ENCODE measurements at places on chromosomes 11 and 22.
A peak's percentile ranks its signal among the peaks of the same experiment; 100 is the strongest.

DNA sequence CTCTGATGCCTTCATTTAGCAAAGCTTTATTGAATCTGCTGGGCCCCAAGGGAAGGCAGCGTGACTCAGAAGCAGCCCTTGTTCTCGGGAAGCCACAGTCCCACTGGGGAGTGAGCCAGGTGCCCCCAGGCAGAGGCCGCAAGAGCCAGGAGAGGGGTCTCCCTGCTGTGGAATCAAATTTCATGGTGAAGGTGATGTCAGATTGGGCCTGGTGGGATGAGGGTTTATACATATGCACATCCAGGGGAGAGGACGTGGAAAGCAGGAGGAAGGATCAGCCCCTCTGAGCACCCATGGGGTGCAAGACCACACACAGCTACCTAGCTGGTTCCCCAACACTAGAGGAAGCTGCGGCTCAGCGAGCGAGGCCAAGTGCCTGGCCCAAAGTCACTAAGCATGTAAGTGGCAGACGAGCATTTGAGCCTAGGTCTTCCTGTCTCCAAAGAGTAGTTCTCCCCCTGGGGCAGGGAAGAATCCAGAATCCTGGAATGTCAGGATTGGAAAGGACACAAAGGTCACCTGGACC lies 2.0 kb downstream of the SYNGR1 start:
- DNase-seq, result no peak

- DNase-seq, result no peak
Observed at GRCh38 chr11:1796413-1797011, 32.8 kb upstream of the CTSD start.

- DNase-seq, result no peak
Observed at GRCh38 chr11:117606211-117606610, 190.8 kb downstream of the DSCAML1 start.

DNA sequence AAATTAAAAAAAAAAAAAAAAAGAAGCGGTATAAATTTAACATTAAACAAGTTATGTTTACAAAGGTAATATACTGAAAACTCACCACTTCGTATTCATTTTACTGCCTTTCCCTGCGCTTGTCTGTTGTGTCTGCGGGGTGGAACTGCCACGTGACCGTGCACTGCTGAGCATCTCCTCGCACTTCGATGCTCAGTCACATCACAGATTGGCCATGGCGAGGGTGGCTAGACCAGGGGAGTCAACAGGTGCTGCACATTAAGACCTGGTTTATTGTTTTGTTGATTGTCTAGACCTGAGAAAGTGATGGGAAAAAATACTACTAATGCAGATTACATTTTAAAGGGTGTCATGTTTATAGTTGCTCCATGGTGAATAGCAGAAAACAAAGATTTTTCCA lies 22.8 kb upstream of the TUB start:
- no peak for DNase-seq

GRCh38 chr11:19552656-19553260 lies 159.9 kb upstream of the NAV2 start:
- DNase-seq, result no peak

DNA sequence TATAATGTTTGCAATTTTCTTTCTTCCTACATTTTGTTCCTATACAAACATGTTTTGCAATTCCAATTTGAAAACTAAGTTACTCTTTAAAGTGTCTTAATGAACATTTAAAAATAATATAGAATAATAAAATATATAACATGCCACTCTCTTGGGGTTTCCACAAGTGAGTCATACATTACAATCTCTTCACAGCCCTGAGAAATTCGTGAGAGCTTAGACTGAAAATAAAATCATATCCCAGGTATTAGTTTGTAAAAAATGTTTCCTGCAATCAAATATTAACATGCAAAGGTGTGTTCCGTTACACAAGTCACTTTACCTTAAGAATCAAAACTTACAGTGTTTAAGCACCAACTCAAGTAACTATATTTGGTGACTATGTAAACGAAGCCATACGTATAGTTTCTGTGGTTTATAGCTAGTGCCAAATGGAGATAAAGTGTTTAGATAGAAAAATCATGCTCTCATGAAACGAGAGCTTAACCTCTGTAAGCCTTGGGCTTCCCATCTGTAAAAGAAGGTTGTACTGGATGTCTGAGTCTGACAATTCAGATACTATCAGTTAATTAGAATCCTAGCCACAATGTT lies 253.6 kb upstream of the ANO3 start:
- DNase-seq, result no peak

DNA sequence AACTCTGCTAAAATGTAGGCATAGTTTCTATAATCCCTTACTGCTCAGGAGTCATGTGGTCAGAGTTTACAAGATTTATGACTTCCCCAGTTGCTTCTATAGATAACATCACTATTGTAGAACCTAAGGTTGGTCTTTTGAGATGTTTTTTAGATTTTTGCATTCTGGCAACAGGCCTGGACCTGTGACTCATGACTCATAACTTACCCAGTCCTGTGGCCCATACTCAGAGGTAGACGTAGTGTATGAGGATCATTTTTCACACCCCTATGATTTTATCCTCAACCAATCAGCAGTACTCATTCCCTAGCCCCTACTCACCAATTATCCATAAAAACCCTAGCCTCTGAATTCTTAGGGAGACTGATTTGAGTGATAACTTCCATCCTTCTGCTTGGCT lies 384.4 kb upstream of the DDI1 start:
- no peak for DNase-seq

DNA sequence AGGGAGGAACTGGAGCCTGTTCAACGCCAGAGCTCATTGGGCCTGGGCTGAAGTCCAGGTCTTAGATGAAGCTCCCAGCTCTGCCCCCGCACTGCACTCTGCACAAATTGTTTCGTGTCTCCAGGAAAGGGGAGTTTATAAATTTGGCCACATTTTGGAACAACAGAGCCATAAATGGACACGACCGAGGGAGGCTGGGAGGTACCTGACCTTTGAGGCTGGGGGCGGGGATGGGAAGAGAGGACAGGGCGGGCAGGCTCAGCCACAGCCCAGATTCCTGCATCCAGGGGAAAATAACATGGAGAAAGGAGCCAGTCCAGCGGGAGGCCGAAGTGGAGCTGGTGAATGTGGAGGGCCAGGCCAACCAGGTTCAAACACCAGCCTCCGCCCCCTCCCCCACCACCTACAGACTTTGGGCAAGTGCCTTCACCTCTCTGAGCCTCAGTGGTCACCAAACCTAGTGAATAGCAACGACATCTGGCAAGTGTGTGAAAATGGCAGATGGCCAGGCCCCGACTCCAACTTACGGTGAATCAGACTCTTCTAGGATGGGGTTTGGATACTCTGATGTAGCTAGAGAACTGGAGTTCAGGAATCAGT lies 36.8 kb upstream of the SMTN start:
- DNase-seq, result no peak

- no peak for DNase-seq
Observed at GRCh38 chr11:70713086-70713835, 314.9 kb downstream of the CTTN start.

DNA sequence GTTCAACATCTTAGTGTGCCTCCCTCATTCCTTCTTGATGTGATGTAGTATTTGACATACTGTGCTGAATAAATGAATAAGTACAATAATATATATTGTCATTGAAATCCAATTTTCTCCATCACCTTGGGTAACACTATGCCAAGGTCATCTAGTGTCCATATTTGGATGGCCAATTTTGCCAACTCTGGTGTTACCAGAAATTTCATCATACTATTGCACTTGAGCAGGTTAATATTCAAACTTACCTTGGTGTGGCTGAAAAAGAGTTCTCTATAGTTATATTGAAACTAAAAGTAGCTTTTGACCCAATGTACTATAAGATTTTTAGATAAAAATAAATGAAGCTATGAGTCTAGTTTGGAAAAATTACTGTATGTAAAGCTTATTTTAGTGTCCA lies 98.2 kb upstream of the SLC6A5 start:
- no peak for DNase-seq

DNA sequence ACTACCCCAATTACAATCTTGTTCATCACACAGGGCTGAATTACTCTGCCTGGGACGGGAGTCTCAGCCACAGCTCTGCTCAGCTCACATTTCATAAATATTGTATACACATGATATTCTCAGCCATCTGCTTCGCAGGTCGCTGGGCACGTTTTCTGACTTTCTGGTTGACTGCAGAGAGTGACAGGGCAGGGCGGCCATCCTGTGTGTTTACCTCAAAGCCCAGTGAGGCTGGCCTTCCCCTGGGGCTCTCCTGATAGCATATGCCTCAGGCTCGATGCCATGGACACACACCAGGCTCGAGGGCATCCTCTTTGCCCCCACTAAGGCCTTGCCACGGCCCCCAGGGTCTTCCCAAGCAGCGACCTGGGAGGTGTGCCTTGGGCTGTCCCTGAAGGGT lies 345.0 kb downstream of the CADM1 start:
- no peak for DNase-seq

- DNase-seq, result peak; percentile 57
Observed at GRCh38 chr11:73177778-73178539, 35.8 kb upstream of the FCHSD2 start.

GRCh38 chr11:100575860-100576717 lies 111.0 kb upstream of the ARHGAP42 start:
- no peak for DNase-seq

DNA sequence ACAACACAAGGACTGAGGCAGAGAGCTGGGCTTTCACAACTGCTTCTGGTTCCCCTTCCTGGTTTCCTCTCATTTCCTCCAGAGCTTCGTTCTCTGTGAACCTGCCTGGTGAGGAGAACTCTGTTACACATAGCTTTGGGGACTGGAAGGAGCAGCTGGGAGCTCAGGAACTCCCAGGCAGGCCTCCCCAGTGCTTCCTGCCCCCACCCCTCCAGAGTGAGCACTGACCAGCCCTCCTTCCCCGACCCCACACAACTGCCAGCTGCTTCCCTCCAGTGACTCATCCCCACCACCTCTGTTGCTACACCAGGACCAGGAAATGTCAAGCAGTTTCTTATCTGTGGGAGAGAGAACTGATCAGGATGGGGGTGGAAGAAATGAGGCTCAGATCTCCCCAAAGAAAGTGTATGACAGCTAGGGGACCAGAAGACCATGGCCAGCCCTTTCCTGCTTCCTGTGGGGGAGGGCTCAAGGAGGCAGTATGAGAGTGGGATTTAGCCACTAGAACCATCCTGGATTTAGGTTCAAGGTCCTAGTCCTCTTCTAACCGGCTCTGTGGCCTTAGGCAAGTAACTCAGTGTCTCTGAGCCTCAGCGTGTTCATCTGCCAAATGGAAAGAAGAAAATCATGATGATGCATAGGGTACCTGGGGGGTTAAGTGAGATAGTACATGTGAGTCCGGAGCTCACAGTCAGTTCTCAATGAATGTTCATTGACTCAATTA lies 4.5 kb upstream of the TP53I11 start:
- DNase-seq, result no peak

- no peak for DNase-seq
Observed at GRCh38 chr11:66230978-66231377, 37.5 kb upstream of the RAB1B start.

GRCh38 chr11:120097721-120098385 lies 40.1 kb downstream of the TRIM29 start:
- no peak for DNase-seq

- DNase-seq, result no peak
Observed at GRCh38 chr11:107508858-107509244, 51.2 kb upstream of the CWF19L2 start.

- DNase-seq, result no peak
Observed at GRCh38 chr11:31340903-31341572, 28.5 kb downstream of the DCDC1 start.

DNA sequence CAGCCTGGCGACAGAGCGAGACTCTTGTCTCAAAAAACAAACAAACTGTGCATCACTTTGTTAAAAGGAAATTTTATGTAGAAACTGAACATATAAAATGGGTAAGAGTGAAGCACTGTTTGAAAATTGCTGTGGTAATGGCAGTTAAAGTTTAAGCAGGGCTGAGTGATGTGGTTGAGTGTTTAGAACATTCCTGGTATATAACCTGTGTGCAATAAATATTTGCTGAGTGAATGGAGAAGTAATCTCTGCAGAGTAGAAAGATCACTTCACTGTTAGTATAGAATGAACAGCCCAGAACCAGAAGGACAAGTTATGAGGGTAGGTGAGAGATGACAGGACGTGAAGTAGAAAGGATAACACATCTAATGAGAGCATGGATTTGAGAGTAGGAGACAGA lies 27.3 kb downstream of the CECR2 start:
- no peak for DNase-seq

DNA sequence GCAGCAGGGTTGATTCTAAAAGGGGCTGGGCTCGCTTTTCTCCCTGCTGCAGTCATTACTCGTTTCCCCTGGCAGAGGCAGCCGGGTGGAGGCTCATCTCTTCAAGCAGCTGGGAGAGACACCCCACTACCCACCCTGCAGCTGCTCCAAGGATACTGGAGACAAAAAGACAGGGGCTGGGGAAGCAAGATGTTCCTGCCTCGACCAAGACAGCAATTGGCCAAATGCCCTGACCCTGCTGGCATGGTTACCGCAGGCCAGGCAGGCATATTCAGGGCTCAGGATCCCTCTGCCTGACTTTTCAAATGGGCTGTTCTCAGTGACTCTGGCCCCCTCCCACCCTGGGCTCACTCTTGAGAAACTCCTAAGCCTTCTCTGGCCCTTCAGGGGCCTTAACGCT lies 6.8 kb upstream of the RGL4 start:
- DNase-seq, result no peak

- no peak for DNase-seq
Observed at GRCh38 chr11:80412604-80413003, 971.8 kb upstream of the TENM4 start.

DNA sequence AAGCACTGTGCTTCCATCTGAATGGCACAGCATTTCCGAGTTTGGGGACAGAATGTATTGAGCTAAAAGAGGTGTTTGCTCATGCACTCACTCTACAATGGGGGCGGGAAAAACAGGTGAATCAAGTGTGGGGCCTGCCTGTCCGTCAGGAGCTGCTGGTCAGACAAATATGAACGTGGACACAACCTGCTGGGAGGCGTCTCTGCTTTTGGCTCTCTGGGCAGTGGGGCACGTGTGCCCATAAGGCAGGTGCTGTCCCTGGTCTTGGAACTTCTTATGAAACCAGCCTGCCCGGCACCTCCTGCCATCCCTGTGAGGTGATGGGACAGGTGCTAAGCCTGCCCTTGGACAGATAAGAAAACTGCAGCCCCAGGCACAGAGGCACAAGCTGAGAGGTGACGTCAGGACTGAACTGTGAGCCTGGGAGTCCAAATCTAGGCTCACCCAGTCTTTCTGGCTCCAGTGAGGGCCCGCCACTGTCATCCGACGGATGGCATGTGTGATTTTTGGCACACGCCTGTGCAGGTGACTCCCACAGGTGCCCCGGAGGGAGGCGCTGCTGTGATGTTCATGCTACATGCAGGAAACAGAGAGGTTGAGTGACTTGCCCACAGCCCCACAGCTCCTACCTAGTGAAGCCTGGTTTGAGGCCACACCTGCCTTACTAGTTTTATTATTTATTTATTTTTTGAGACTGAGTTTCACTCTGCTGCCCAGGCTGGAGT lies 51.6 kb downstream of the SMIM38 start:
- DNase-seq, result no peak

GRCh38 chr11:64157631-64158394 lies 8.1 kb downstream of the MACROD1 start:
- no peak for DNase-seq

All from NCI-H1930 (cell line).